Activated naive CD4-positive, alpha-beta T cell treated with anti-CD3 and anti-CD28 coated beads, Interleukin-2, amount 50 U/mL, for 16 hours (primary cell): ENCODE measurements at places on chromosomes 11 and 22.

- DNase-seq: no peak
Measured at GRCh38 chr11:34654483-34655334, 33.8 kb downstream of the EHF start.

DNA sequence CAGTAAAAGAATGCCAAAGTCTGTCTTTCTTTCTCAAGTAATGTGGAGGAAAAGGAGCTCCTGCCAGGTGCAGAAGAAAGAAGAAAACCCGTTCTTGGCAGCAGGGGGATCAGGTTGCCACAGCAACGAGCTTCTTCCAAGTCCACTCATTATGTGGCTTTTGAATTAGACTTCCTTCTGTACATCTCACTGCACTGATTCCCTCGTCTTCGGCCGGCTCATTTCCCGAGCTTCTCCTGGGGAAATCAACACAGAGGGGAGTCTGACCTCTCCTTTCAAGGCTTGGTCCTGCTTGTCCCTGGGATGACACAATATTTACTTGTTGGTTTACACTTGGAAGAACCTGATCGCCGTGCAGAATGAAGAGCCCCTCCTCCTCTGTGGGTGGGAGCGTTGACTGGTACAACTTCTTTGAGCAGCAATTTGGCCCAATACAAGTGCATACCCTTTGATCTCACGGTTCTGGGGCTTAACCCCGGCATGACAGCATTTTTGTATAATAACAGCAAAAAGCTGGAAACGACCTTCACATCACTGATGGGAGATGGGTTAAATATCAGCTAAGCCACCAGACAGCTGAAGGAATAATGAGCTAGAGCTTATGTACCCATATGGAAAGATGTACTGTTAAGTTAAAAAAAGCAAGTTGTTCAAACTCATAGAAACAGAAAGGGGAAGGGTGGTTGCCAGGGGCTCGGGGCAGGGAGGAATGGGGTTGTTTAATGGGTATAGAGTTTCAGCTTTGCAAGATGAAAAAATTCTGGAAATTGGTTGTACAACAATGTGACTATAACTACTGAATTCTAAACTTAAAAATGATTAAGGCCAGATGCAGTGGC lies 35.4 kb downstream of the MCHR1 start:
- DNase-seq: no peak

GRCh38 chr22:43600265-43600664 lies 188.5 kb downstream of the MPPED1 start:
- DNase-seq: no peak

GRCh38 chr11:80031014-80031600 lies 590.3 kb upstream of the TENM4 start:
- no peak for DNase-seq

GRCh38 chr11:61378713-61379313 lies 13.6 kb upstream of the TMEM216 start:
- DNase-seq: no peak

- DNase-seq: no peak
Measured at GRCh38 chr22:44276041-44276440, 36.7 kb downstream of the SHISAL1 start.

GRCh38 chr11:130583801-130584211 lies 135.4 kb downstream of the ADAMTS15 start:
- no peak for DNase-seq

- no peak for DNase-seq
Measured at GRCh38 chr11:45150943-45151342, 4.5 kb downstream of the PRDM11 start.

DNA sequence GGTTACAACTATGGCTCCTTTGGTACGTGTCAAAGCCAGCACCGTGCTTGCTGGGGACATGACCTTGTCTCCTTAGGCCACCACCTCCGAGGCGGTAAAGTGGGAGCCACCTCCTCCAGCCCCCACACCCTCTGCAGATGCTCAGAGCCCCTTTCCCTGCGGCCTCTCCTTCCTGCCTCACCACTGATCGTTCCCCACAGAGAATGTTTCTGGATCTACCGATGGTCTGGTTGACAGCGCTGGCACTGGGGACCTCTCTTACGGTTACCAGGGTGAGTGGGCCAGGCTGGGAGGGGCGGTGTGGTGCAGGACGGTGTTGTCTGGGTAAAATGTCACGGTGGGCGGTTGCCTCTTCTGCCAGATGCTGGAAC lies 8.9 kb downstream of the SIDT2 start:
- no peak for DNase-seq

- no peak for DNase-seq
Measured at GRCh38 chr11:123018702-123019101, 37.1 kb upstream of the BSX start.

DNA sequence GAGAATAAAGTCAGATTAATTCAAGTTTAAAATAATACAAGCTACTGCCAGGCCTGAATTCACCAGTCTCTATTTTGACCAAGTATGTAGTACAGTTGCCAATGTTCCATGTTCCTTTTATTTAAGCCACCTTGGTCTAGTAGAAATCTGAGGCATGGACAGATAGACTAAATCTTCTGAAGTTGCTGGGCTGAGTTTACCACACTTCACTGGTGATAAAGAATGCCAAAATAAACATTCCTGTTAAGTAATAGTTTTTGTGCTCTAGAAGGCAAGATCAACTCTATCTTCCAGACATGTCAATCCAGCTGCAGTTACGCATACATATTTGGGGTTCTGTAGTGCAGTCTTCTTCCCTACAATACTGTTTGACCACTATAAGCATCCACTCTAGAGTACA lies 83.9 kb upstream of the C11orf87 start:
- no peak for DNase-seq

- DNase-seq: no peak
Measured at GRCh38 chr11:69841170-69841858, 22.1 kb upstream of the FGF3 start.

DNA sequence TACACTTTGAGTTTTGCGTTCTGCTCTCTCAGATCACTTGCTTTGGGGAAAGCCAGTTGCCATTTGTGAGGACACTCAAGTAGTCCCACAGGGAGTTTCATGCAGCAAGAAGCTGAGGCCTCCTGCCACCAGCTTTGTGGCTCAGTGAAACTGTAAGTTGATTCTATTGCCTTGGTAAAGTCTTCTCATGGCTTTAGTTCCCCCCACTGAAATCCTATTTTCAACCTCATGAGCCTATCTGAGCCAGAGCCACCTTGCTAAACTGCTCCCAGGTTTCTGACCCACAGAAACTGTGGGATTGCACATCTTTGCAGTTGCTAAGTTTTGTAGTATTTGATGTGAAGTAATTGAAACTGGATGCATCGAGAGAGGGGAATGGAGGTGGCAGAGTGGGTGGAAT lies 85.4 kb upstream of the TOP3B start:
- no peak for DNase-seq

- DNase-seq: no peak
Measured at GRCh38 chr11:3989276-3989920, 105.2 kb upstream of the RRM1 start.

DNA sequence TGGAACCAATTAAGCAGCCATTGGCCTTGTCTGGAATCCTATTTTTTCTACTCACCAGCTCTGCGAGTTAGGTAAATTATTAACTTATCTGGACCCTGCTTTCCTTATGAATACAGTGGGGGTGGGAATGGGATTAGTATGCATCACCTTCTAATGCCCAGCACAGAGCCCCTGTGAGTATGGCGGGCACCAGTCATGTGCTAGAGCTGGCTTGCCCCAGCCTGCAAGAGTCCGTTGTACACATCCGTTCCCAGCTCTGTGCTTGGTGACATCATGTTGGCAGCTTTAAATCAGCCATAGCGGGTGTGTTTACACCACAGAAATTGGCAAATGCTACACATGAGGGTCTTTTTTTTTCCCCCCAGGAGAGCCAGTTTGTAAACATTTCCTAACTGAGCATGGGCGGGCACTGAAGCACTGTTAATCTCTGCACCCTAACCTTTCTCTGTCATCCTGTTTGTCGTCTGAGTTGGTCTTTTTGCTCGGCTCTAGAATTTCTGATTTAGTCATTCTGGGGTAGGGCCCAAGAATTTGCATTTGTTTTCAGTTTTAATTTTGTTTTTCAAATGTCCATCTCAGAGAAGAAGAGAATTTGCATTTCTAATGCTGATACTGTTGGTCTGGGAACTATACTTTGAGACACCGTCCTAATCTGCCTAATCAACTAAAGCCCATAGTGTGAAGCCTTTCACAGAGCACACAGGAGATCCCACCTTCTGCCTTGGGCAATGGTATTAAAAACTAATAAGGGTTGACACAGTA lies 130.3 kb upstream of the TBCEL start:
- DNase-seq: no peak

GRCh38 chr22:43199541-43199940 lies 12.6 kb upstream of the TTLL12 start:
- no peak for DNase-seq

GRCh38 chr11:22900764-22901486 lies 40.7 kb upstream of the CCDC179 start:
- no peak for DNase-seq

- DNase-seq: no peak
Measured at GRCh38 chr11:74673693-74674360, 57.4 kb downstream of the CHRDL2 start.

DNA sequence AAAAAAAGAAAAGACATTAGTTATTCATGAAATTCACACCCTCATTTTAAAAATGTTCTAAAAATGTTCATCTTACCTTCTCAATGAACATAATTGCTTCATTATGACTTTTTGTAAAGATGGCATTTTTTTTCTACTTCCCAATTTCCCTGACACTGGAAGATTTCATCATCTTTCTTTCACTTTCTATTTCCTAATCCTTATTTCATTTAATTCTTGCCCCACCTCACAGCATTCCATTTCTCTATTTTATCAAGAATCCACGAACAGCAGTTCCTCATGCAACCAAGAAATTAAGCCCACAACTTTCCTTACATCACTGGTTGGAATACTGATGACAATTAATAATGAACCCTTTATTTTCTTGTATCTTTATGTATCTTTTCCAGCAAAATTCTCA lies 1.9 kb downstream of the PATL1 start:
- DNase-seq: no peak

DNA sequence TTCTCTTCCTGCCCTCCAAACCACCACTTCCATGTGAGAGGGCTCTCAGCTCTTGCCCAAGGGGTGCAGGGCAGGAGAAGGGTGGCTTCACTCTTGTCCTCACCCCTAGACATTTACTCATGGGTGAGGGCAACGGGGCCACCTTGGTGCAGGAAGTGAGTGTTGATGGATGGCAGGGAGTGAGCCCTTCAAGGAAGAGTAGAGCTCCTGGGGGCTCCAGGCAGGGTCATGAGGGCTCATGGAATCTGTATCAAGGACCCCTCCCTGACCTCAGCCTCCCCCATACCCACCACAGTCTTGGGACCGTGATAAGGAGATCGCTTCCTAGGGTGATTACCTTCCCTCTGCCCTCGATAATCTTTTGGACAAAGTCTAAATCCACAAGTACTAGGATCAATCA lies 37.8 kb downstream of the TSPAN18 start:
- no peak for DNase-seq

GRCh38 chr11:27873664-27874063 lies 173.4 kb upstream of the BDNF start:
- DNase-seq: no peak

DNA sequence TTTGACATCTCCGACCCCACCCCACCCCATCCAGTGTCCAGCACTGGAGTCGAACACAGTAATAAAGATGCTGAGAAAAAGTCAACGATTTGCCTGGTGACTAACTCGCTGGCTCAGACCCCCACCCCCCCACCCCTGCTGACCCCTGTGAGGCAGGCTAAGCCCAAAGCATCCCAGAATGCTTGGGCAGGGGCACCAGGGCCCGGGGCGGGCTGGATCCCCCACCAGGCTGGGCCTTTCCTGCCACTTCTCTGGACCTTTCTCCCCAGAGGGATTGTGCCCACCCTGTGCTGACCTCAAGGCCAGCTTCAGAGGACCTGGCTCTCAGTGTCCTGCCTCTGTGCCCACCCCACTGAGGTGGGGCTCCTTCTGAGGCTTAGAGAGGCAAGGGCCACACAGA lies 1.8 kb downstream of the C11orf86 start:
- DNase-seq: no peak

- no peak for DNase-seq
Measured at GRCh38 chr11:134740590-134741261, 328.7 kb upstream of the B3GAT1 start.

DNA sequence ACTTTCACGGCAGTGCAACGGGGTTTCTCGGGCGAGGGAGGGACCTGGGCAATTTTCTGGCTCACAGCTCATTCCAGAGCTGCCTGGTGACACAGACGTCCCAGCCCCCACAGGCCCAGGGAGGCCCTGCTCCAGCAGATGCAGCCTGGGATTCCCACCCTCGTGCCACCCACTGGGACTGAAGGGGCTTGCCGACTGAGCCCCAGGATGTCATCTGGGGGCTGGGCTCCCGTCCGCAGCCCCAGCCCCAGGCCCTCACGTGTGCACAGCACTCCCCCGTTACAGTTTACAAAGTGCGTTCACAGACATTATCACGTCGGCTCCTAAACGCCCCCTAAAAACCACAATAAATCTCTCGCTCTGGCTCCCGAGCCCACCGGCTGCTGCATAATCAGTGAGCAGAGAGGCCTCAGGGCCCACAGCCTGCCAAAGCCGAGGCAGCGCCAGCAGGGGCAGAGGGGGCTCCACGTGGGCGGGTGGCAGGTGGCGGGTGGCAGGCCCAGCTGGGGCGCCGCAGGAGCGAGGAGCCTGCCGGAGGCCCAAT lies 76.9 kb upstream of the TCF20 start:
- no peak for DNase-seq

GRCh38 chr22:32649515-32650200 lies 151.8 kb upstream of the TIMP3 start:
- DNase-seq: no peak

DNA sequence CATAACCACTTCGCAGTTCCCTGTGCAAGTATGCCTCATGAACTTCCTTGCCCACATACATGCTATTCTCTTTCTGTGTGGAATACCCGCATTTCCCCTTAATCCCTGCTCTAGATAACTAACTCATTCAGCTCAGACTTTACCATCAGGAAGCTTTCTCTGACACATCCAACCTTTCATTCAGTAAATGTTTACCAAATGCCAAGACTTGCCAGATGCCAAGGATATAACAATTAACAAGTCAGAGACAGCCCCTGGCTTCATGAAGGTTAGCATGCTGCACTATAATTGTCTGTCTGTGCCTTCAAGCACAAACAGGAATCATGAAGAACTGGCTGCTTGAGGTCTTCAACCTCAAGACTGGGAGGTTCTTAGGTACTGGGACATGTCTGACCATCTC lies 71.2 kb upstream of the GDPD4 start:
- no peak for DNase-seq

DNA sequence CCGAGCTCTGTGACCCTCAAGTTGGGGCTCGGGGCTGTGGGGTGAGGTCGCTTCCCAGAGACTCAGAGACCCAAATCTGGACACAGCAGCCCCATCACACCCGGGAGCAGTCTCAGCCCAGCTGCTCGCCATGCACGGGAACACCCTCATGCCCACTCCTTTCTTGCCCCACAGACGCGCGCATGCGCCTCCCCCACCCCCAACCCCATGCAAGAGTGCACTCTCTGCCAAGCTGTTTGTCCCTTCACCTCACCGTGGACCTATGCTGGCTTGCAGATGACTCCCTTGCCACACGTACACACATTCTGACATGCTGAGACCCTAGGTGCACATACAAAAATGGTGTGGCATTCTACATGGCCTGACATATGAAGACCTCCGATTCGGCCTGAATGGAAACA lies 478 bp upstream of the CD248 start:
- DNase-seq: peak; percentile 53
